Stimulated activated CD8-positive, alpha-beta memory T cell treated with anti-CD3 and anti-CD28 coated beads, Interleukin-15, amount 100 ng/mL, for 48 hours (primary cell): ENCODE measurements at places on chromosomes 7 and 10.

DNA sequence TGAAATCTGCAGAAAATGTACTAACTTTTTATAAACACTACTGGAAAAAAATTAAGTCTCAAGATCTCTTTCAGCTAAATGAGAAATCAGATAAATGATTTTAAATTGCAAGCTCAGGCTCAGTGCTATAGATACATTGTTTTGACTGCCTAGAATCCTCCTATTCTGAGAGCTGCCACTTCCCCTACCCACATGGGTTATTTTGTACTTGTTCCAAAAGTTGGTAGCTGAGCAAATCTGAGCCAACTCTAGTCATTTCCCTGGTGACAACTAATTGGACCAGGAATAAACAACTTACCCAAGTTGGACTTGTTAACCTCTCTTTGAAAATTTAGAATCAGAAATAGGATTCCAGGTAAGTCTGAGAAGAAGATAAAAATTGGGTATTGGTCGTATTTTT, 202.1 kb downstream of the MBL2 start:
- no peak for DNase-seq

DNA sequence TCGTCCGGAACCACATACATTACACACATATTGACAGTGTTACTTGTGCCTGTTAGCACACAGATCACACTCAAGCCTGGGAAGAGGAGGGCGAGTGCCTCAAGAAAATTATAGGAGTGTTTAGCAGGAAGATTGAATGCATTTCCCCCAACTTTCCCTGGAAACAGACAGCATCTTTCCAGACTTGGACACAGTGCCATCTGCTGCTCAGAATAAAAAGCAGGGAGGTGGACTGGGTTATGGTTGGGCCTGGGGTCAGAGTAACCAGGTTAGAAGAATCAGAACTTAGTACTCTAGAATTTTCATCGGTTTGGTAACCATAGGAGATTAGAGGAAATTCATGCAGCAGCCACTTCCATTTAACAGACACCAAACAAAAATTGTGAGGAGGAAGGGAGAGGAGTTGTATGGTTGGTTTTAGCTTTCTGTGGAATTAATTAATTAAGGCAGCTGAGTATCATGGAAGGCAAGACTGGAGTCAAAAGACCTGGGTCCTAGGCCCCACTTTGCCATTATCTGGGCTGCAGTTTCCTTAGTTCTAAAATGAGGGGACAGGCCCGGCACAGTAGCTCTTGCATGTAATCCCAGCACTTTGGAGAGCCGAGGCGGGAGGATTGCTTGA, 43.4 kb upstream of the OPTN start:
- DNase-seq = no peak

DNA sequence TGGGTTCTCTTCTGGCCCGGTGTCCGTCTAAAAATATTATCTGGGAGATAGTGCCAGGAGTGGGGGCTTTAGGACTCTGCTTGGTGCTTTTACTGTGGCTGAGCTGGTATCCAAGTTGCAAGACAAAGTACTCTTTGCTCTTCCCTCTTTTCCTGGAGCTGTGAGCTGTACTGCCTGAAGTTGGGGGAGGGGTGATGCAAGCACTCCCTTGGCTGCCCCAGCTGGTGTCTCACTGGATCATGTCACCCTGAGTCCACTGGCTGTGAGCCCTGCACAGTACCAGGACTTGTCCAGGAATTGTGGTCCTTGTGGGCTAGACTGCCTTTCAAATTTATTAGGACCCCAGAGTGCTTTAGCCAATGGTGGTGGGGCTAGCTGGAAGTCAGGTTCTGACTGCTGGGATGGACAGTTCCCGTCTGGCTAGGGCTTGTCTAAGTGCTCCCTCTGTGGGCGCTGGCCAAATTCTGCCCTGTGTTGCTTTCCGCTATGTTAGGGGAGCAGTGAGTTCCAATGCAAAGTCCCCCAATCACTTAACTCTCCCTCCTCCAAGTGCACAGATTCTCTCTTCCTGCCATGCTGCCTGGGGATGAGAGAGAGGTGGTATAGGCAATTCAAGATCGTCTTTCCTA, 13.1 kb downstream of the CC2D2B start:
- no peak for DNase-seq

- DNase-seq = no peak
Observed at GRCh38 chr10:74921744-74922143, 95.3 kb downstream of the KAT6B start.
